ENCODE measurements at places on chromosomes 3 and 15.

GRCh38 chr3:47838503-47838902 is 35.6 kb downstream of the DHX30 start:
- no peak for DNase-seq

GRCh38 chr15:42349186-42349585 is 10.1 kb upstream of the CAPN3 start:
- DNase-seq: no peak

- no peak for DNase-seq
Observed at GRCh38 chr3:169250000-169250399, 413.5 kb downstream of the MECOM start.

DNA sequence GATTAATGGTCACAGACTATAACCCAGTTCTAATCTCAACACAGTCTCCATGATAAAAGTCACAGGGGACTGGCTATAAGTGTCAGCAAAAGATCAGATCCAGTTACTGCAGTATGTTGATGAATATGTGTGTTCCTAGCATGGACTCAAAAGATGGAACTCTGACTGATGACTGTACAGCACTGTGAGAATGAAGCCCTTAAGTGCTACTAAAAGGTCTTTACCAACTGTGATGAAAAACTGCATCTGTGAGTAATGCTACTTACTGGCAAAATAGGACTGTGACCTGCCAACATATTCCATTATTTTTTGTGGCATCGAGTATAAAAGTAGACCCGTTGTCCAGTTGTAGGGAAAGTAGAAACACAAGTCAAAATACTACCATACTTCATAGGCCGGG is 284.2 kb downstream of the ROBO2 start:
- DNase-seq: no peak

GRCh38 chr3:195609229-195609628 is 25.5 kb upstream of the APOD start:
- DNase-seq: no peak

DNA sequence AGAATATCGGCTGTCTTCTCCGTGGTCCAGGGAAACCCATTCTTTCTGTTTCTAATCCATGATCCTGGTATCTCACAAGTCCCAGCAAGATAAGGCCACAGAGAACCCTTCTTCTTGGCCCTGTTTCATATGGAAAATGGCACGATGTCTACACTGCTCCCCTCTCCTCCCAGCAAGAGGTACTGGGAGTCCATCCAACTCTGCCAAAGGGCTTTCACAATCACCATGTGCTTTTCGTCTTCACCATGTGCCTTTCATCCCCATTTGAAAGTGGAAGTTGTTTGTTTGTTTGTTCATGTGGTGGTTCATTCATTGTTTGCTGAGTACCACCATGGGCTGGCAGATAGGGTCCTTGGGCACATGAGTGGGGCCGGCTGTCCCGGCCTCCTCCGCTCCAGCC is 5.5 kb downstream of the ITIH3 start:
- no peak for DNase-seq

- DNase-seq: no peak
Observed at GRCh38 chr15:82585072-82585471, 44.8 kb upstream of the RPS17 start.

DNA sequence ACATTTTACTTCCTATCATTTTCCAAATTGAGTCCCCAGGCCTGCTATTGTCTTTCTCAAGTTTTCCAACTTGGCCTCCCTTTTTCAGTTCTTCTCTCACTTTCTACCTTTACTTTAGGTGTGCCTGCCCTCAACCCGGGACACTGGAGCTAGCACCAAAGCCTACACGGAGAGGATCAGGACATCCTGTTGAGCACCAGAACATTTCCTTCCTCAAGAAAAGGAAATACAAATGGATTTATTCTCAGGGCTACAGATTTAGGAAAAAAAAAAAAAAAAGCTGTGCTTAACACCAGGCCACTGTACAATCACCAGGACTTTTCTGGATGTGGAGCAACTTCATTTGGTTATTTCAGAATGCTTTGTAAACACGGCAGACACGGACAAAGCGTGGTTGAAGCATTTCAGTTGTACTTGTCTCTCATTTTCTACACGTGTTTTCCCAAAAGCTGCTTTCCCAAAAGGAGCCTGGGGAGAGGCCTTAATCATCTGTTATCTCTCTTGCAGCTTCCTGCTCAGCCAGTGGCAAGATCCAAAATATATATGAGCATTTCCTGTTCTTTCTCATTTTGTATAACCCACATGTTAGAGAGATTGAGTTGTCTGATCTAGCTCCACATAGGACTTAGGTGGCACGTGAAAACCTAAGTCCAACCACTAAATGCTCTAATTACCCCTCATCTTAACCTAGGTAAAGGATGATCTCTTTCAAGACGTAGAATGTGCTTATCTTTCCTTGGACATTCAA is 15.5 kb upstream of the ATP1B3 start:
- DNase-seq: no peak

- DNase-seq: no peak
Observed at GRCh38 chr15:50735156-50735555, 30.4 kb downstream of the SPPL2A start.

GRCh38 chr3:151818361-151818760 is 4.4 kb downstream of the AADAC start:
- no peak for DNase-seq

GRCh38 chr3:164450276-164450905 is 627.9 kb downstream of the SI start:
- no peak for DNase-seq

DNA sequence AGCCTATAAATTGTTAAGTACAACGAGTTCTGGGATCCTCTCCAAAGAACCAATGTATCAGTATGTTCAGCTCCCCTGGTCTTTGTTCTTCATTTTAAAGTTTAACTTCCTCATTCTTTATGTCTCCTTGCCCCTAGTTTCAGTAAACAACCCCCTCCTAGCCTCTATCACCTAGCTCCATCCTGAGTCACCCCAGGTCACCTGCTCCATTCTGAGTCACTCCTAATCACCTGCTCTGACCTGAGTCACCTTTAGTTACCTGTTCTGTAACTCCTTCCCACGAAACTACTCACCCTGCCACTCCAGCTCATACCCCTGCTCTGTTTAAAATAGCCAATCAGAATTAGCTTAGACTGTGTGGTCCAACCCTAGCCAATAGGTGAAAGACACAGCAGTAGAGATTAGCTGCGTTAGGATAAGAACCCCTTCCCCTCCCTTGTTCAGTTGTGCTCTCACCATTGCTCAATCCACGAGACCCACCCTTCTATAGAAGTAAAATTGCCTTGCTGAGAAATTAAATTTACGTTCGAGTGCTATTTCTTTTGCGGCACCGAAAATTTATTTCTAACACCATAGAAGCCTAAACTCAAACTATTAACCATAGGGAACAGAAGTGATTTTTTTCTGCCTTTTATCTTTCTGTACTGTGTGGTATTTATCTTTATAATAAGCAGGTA is 245.0 kb upstream of the ADAMTS9 start:
- DNase-seq: no peak

GRCh38 chr3:144107923-144108322 is 136.3 kb downstream of the DIPK2A start:
- DNase-seq: peak; percentile 74

DNA sequence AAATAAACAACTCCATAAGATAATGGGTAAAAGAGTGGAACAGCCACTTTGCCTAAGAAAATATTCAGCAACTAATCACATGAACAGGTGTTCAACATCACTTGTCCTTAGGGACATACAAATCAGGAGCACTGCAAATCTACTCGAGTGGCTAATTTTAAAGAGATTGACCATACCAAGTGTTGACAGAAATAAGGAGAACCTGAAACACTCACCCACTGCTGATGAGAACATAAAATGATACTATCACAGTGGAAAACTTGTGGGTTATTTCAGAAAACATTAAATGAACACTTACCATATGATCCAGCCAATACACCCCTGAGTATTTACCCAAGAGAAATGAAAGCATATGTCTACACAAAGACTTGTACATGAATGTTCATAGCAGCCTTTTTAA is 70.5 kb downstream of the GABRB3 start:
- DNase-seq: no peak

- no peak for DNase-seq
Observed at GRCh38 chr3:138092023-138092422, 23.4 kb downstream of the DZIP1L start.

- no peak for DNase-seq
Observed at GRCh38 chr3:170077361-170077760, 39.6 kb downstream of the GPR160 start.

- DNase-seq: no peak
Observed at GRCh38 chr15:68354923-68355322, 77.0 kb downstream of the ITGA11 start.

- no peak for DNase-seq
Observed at GRCh38 chr3:48826451-48826850, 21.2 kb downstream of the PRKAR2A start.

- DNase-seq: no peak
Observed at GRCh38 chr15:80367094-80367493, 37.1 kb upstream of the ARNT2 start.

- no peak for DNase-seq
Observed at GRCh38 chr3:67239353-67239752, 241.2 kb downstream of the KBTBD8 start.

- no peak for DNase-seq
Observed at GRCh38 chr3:102492300-102492699, 57.5 kb downstream of the ZPLD1 start.
